ENCODE measurements at places on chromosomes 5 and 9. TPM values are rescaled to one million over a fixed set of nuclear protein-coding genes. Genes with fewer than 3 reads are reported as not detected.
A peak's percentile ranks its signal among the peaks of the same experiment; 100 is the strongest.

DNA sequence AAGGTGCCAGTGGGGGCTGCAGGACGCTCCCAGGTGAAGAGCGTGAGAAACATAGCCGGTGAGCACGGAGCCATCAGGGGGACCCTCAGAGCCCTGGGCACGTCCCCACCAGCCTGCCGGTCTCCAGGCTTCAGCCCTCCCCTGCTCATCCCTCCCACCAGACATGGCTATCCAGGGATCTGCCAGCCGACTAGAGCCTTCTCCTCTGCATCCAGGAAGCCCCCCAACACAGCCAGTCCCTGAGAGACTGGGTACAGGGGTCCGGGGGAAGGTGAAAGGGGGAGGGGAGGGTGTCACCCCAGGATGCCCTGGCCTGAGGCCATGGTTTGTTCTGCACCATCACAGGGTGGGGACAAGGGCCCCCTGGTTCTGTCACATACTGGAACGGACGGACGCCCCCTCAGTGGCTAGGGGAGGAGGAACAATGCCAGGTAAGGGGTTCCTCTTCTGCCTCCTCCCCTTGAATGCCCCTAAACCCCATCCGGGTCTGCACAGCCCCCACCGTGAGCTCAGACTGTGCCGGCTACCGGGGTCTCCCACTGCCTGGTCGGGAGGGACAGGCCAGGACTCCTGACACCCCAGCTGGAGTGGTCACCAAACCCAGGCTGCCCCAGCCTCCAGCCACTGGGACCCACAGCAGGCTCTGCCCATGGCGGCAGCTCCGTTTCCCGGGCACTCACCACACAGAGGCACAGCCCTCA is 34.3 kb downstream of the NACC2 start:
- DNase-seq: no peak
- no peaks in the 10 kb centered on the region for H3K27me3 ChIP-seq
- H3K4me3 ChIP-seq: no peak overlapping the region
- H3K4me1 ChIP-seq: no peaks in the 10 kb centered on the region
- no peaks in the 10 kb centered on the region for H3K36me3 ChIP-seq

The IL9 gene
- total RNA-seq: 13.0 TPM

The GDA gene
- total RNA-seq: not detected

DNA sequence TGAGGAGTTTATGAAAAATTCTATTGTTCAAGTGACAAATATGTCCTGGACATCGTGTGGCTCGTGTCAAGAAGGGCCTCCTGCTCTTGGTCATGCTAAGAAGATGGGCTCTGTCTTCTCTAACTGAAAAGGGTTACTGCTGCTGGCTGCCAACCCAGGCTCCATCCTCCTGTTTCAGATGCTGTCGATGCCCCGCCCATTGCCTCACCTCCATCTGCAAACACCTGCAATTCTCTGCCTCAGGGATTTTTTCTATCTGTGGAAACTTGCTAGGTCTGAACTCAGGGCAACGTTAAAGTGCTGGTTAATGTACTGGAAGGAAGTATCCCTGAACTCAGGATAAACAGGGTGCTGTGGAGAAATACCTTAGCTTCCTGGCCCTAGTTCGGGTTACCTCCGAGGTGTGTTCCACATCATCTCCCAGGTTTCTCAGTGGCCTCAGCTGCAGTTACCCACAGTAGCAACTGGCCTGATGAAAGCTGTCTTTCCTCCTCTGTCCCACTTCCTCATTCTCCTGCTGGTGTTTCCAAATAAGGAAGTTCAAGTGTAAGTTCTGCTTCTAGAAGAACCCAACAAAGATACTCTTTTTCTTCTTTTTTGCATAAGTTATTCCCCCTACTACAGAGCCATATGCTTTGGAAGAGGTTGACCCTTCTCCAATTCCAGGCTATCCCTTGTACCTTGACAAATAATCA is 151.7 kb upstream of the SMIM23 start:
- no peak for DNase-seq
- no peaks in the 10 kb centered on the region for H3K27me3 ChIP-seq
- no peaks in the 10 kb centered on the region for H3K4me1 ChIP-seq
- no peak overlapping the region for H3K4me3 ChIP-seq
- no peaks in the 10 kb centered on the region for H3K36me3 ChIP-seq

DNA sequence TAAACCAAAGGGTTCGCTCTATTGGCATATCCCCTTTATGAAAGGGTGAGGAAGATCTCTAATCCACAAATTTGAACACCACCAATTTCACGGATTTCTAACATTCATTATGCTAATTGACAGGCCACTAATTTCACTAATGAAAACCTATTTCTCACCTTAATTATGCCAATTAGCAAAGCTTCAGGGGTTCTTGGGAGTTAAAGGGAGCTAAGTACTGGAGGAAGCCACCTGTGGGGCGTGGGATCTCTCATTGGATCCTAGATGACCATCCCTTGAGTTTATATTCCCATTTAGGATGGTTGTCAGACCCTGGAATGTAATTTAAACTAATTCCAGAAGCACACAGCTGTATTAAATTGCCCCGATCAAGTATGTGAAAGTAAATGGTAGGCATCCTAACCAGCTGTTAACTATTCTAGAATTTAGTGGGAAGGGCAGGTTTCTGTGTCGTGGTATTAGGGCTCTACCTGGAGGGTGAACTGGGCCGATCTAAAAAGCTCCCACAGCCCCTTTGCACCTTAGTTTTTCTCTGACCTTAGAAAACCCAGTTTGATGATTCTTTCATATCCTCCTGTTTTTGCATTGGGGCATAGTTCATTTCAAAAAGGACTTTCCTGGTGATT is 77.1 kb downstream of the C9orf152 start:
- H3K4me1 ChIP-seq: peaks cover 4% of the 10 kb centered on the region
- H3K27ac ChIP-seq: no peak overlapping the region
- no peak for DNase-seq

- no peaks in the 10 kb centered on the region for H3K27me3 ChIP-seq
- H3K4me1 ChIP-seq: no peaks in the 10 kb centered on the region
- H3K27ac ChIP-seq: no peak overlapping the region
- no peak overlapping the region for H3K4me3 ChIP-seq
- no peak for DNase-seq
Measured at GRCh38 chr9:134433101-134433500, 106.8 kb downstream of the RXRA start.

The KLF4 gene
- 0.31 TPM for total RNA-seq

The CCDC152 gene
- 14.5 TPM for total RNA-seq

GRCh38 chr5:169374761-169375160 is 73.8 kb upstream of the SLIT3 start:
- H3K36me3 ChIP-seq: no peaks in the 10 kb centered on the region
- no peak overlapping the region for H3K4me3 ChIP-seq
- H3K27ac ChIP-seq: no peak overlapping the region
- no peak for DNase-seq

The CAMLG gene
- total RNA-seq: 23.6 TPM

DNA sequence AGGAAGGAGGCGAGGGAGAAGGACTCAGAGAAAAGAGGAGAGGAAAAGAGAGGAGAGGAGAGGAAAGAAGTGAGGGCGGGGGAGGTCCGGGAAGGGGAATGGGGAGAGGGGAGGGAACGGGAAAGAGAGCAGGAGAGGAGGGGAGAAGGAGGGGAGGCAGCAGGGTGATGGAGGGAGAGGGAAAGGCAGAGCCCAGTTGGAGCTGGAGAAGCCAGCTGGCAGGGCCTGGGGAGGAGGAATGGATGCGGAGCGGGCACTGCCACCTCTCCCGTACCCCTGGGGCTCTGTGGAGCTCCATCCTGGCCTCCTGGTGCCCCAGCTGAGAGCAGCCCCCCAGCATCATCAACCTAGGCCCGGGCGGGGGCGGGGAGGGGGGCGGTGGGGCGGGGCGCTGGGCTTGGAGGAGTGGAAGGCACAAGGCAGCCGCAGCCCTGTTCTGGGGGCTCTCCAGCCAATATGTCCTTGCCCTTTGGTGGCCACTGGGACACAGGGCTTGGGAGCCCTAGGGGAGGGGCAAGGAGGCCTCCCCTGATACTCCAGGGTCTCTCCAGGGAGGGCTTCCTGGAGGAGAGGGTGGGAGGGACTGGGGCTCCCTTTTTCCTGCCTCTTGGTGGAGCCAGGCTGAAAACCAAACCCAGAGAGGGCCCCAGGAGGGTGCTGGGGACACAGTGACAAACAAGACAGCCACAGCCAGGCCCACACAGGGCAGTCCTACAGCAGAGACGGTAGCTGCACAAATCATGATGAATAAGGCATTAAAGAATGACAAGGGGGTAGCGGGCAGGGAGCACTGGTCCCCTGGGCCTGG is 123.7 kb downstream of the C9orf50 start:
- peak overlapping the region; percentile 84 for H3K27ac ChIP-seq
- H3K36me3 ChIP-seq: no peaks in the 10 kb centered on the region
- H3K27me3 ChIP-seq: no peaks in the 10 kb centered on the region
- no peak overlapping the region for H3K4me3 ChIP-seq
- DNase-seq: no peak

DNA sequence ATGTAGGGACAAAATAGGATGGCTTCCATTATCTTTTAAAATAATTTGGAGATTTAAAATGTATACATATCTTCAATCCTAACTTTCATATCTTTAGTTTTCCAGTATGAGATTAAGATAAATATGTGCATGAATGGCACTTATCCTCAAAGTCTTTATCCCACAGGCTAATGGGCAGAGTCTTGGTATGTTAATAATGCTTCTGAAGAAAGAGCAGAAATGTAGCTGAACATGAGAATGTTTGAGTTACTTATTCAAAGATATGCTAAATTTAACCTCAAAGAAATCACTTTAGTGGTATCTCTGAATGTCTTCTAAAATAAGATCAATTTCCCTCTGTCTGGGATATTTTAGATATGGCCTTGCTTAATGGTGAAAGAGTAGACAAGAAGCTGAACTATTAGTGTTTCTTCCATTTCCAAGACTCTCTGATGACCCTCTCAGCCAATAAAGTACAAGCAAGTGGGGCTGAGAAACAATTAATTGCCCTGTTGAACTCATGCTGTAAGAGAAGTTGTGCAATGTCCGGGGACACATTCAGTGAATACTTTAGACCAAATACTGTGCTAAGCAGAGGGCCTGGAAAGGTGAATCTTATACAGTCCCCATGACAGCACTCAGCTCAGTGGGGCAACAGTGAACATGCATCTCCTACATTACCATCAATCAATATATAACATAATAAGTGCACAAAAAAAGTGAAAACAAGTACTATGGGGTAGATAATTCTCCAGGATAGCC is 50.0 kb upstream of the ADAMTSL1 start:
- DNase-seq: no peak
- H3K36me3 ChIP-seq: no peaks in the 10 kb centered on the region
- H3K27ac ChIP-seq: no peak overlapping the region
- no peaks in the 10 kb centered on the region for H3K4me1 ChIP-seq

The FAM221B gene
- total RNA-seq: not detected

GRCh38 chr5:89901346-89901745 is 508.2 kb downstream of the CETN3 start:
- H3K4me3 ChIP-seq: no peak overlapping the region
- DNase-seq: no peak
- no peaks in the 10 kb centered on the region for H3K36me3 ChIP-seq
- no peaks in the 10 kb centered on the region for H3K4me1 ChIP-seq
- H3K27me3 ChIP-seq: no peaks in the 10 kb centered on the region

- H3K27ac ChIP-seq: no peak overlapping the region
- peaks cover 26% of the 10 kb centered on the region for H3K27me3 ChIP-seq
- H3K36me3 ChIP-seq: no peaks in the 10 kb centered on the region
- peaks cover 36% of the 10 kb centered on the region for H3K4me1 ChIP-seq
Measured at GRCh38 chr5:98769210-98769958, 4.1 kb upstream of the RGMB start.

DNA sequence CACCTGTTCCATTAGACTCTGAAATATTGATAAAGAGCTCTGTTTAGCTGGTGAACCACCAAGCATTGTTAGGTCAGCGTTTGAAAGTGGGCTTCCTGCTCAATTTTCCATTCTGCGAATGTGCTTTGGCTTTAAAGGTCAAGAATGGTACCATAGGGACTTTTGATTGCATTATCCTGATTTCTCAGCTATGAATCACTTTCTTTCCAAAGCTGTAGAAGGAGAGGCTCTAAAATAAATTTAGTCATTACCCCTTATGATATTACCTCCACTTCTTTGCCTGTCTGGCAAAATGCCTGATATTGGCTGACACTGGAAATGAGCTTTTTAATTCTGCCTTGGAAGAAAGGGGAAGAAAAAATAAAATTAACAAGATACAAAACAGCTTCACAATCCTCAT is 237.2 kb upstream of the CTNND2 start:
- DNase-seq: no peak
- H3K4me1 ChIP-seq: no peaks in the 10 kb centered on the region
- no peaks in the 10 kb centered on the region for H3K27me3 ChIP-seq
- H3K36me3 ChIP-seq: no peaks in the 10 kb centered on the region
- no peak overlapping the region for H3K4me3 ChIP-seq

The OTP gene
- not detected for total RNA-seq

GRCh38 chr9:135848341-135849047 is 58.9 kb downstream of the CAMSAP1 start:
- H3K4me3 ChIP-seq: no peak overlapping the region
- H3K36me3 ChIP-seq: peaks cover 4% of the 10 kb centered on the region
- H3K27me3 ChIP-seq: no peaks in the 10 kb centered on the region
- no peak overlapping the region for H3K27ac ChIP-seq
- no peak for DNase-seq
- no peaks in the 10 kb centered on the region for H3K4me1 ChIP-seq

The COX7C gene
- 647 TPM for total RNA-seq

The ZBTB26 gene
- total RNA-seq: 5.4 TPM

DNA sequence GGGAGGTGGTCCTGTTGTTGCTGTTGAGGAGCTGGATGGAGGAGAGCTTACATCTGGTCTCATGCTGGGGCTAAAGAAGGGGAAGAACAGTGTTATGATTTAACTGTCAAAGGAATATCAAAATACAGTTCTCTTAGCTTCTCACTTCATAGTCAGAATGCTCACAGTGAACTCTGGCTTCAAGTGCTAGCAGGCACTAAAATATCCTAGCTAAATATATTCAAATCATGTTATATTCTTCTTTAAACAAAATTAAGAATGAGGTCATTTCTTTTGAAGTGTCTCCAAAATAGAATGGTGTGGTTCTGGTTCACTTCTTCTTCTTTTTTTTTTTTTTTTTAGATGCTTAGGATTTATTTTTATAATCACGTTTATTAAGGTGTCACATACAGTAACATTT is 89.4 kb downstream of the NR3C1 start:
- H3K27me3 ChIP-seq: no peaks in the 10 kb centered on the region
- H3K4me3 ChIP-seq: no peak overlapping the region
- H3K36me3 ChIP-seq: peaks cover 34% of the 10 kb centered on the region
- no peak overlapping the region for H3K27ac ChIP-seq
- no peak for DNase-seq

The CCDC192 gene
- total RNA-seq: not detected

GRCh38 chr9:33049680-33050361 is 24.7 kb downstream of the DNAJA1 start:
- H3K4me3 ChIP-seq: no peak overlapping the region
- H3K27ac ChIP-seq: no peak overlapping the region
- H3K4me1 ChIP-seq: no peaks in the 10 kb centered on the region
- no peaks in the 10 kb centered on the region for H3K27me3 ChIP-seq
- DNase-seq: no peak

- peaks cover 23% of the 10 kb centered on the region for H3K36me3 ChIP-seq
- no peak for DNase-seq
- no peaks in the 10 kb centered on the region for H3K27me3 ChIP-seq
Measured at GRCh38 chr5:65704621-65705239, 17.2 kb downstream of the SGTB start.

GRCh38 chr5:116576053-116576713 is 1.6 kb upstream of the SEMA6A start:
- H3K27me3 ChIP-seq: peaks cover 17% of the 10 kb centered on the region
- H3K27ac ChIP-seq: no peak overlapping the region
- H3K4me1 ChIP-seq: no peaks in the 10 kb centered on the region
- H3K36me3 ChIP-seq: no peaks in the 10 kb centered on the region
